ENCODE measurements at places on chromosomes 3 and 15. TPM values are rescaled to one million over a fixed set of nuclear protein-coding genes. Genes with fewer than 3 reads are reported as not detected.
A peak's percentile ranks its signal among the peaks of the same experiment; 100 is the strongest.

Gene NR1I2
- not detected for polyA plus RNA-seq

Gene CPN2
- not detected for polyA plus RNA-seq

Gene DCLK3
- polyA plus RNA-seq, result 0.42 TPM

Gene ALDH1A2
- polyA plus RNA-seq, result 1.9 TPM

DNA sequence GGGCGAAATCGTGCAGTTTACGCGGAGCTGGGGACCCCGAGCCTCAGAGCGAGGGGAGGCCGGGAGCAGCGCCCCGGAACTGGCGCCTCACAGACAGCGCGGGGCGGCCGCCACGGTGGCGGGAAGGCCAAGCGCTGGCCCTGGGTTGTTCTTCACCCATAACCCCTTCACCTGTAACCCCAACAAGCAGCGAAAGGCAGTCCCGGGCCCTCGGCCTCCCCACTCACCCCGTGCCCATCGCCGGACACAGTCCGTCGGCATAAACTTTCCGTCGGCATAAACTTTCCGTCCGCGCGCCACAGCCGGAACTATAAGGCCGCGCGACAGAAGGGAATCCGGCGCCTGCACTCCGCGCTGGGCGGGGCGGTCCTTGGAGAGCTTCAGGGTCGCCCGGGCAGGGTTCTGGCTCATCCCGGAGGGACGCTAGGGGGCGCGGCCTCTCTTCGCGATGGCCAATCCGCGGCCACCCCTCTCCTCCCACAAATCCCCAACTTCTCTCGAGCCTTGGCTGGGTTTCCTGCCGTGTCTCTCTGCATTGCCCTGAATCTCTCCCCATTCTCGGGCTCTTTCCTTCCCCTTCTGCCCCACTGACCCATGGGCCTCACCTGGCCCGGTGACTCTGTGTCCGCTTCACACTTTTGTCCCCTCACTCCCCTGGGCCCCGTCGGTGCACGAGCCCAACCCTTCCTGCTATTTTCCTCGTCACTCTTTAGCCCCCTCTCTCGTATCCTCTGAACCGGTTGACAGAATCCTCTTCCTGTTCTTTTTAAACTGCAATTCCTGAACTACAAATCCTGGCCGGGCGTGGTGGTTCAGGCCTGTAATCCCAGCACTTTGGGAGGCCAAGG, at the start of gene INTS14:
TSS of gene INTS14 (minus strand) at position 261 of the 848 bp plus-strand sequence. CDS start 3,751 bp downstream, outside the sequence.
- DNase-seq, result peak; percentile 99
- H3K27me3 ChIP-seq, result no peaks in the 10 kb centered on the region
- peaks cover 17% of the 10 kb centered on the region for H3K4me1 ChIP-seq

- H3K36me3 ChIP-seq, result no peaks in the 10 kb centered on the region
- peaks cover 32% of the 10 kb centered on the region for H3K4me1 ChIP-seq
- H3K4me3 ChIP-seq, result peak overlapping the region; percentile 76
- peak; percentile 50 for DNase-seq
- peak overlapping the region; percentile 98 for H3K27ac ChIP-seq
- H3K27me3 ChIP-seq, result no peaks in the 10 kb centered on the region
Measured at GRCh38 chr3:11643201-11643603, 513 bp downstream of the VGLL4 start.

DNA sequence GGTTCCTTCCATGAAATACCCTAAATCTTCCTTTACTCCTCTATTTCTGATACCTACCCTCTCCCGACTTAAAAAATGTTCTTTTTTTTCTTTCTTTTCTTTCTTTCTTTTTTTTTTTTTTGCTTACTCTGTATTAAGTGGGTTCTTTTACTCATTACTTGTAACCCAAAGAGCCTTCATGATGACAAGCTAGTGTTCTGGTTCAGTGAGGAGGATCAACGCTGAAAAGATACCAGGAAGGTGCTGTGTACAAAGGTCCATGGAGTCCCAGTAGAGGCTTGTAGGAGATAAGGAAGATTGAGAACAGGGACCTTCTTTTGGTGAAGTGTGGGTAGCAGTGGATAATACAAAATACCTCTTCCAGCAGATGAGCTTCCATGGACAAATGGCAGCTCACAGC, 63.8 kb upstream of the SLC2A2 start:
- DNase-seq, result no peak
- H3K27me3 ChIP-seq, result no peaks in the 10 kb centered on the region
- H3K27ac ChIP-seq, result no peak overlapping the region
- no peaks in the 10 kb centered on the region for H3K4me1 ChIP-seq
- H3K36me3 ChIP-seq, result peaks cover 20% of the 10 kb centered on the region
- no peak overlapping the region for H3K4me3 ChIP-seq

DNA sequence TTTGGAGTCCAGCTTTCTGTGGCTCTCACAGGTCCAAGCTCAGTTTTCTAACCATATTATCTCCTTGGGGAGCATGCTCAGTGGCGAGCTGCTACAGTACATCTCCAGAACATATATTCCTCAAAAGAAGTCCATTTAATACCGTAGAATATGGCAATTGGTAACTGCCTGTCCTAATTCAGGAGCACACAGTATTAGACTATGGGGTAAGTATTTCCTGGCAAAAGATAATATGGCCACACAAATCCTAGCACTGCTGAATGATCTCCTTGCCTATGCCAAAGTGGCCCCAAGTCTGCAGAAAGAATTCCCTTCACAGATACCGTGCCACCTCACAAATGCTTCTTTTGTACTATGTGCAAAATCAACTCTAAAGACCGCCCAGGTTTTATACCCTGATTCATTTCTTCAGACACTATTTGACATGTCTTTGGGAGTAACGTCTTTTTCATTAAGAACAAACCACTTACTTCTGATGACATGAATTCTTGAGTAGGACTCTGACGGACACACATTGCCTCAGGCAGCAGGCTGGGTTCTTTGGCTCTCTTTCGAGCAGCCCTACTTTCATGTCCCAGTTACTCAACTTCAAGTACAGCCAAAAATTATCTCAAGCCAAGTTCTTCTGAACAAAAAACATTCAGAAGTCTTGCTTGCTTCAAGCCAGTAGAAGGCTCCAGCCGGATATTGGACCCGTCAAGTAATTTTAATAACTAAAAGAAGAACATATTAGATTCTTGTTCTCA, 368.3 kb upstream of the DCBLD2 start:
- H3K27me3 ChIP-seq, result no peaks in the 10 kb centered on the region
- no peak overlapping the region for H3K4me3 ChIP-seq

GRCh38 chr3:12810961-12811360, 14.5 kb downstream of the CAND2 start:
- no peak for DNase-seq
- peaks cover 29% of the 10 kb centered on the region for H3K4me1 ChIP-seq
- H3K4me3 ChIP-seq, result no peak overlapping the region
- H3K36me3 ChIP-seq, result peaks cover 3% of the 10 kb centered on the region

DNA sequence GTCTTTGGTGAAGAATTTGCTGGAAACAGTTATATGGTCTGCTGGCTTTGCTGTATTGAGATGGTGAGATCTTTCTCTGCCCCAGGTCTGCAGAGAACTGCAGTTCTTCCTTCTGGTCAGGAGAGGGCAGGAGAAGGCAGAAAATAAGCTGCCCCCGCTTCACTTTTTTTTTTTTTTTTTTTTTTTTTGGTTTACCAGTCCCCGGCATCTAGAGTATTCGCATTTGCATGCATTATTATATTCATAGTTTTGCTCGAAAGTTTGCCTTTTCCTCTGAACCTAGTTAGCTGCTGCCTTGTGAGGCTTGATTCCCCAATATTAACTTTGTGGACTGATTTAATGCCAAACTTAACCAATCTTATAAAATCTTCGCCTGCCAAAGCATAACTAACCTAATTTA, 10.6 kb upstream of the PARL start:
- H3K27ac ChIP-seq, result no peak overlapping the region
- no peaks in the 10 kb centered on the region for H3K27me3 ChIP-seq
- no peak overlapping the region for H3K4me3 ChIP-seq
- DNase-seq, result no peak

DNA sequence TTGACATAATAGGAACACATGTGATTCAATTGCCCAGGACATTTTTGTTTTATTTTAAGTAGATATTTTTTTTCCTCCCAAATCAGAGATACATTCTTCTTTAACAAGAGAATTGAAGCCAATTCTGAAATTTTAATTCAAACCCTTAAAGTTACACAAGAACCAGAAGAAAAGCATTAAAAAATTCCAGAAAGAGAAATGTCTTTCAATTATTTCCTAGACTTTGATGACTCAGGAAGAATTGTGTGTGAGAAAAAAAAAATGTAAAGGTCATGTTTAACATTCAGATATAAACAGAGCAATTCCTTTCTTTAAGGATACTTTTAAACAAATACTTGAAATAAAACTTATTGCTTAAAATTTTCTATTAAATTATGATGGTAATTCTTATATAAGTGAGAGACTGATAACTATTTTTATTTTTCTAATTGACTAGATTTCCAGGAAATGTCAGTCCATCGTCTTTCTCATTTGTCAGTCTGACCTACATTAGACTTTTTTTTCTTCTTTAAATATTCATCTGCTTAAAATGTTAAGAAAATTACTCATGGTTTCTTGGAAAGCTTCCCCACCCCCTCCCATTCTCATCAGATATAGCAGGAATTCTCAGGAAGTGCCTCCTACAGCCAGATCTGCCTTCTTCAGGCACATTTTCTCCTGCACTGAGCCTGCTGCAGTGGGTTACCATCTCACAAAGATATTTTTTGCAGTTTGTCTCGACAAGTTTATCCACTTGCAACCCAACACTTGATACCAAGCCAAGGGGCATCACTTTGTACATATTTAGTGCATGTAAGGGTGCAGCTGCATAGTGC, 261.8 kb upstream of the CBLB start:
- no peaks in the 10 kb centered on the region for H3K36me3 ChIP-seq
- no peak for DNase-seq
- H3K27ac ChIP-seq, result no peak overlapping the region
- no peaks in the 10 kb centered on the region for H3K27me3 ChIP-seq
- no peak overlapping the region for H3K4me3 ChIP-seq
- no peaks in the 10 kb centered on the region for H3K4me1 ChIP-seq

- no peak for DNase-seq
- H3K36me3 ChIP-seq, result no peaks in the 10 kb centered on the region
Measured at GRCh38 chr15:49712846-49713450, 92.1 kb downstream of the DTWD1 start.

DNA sequence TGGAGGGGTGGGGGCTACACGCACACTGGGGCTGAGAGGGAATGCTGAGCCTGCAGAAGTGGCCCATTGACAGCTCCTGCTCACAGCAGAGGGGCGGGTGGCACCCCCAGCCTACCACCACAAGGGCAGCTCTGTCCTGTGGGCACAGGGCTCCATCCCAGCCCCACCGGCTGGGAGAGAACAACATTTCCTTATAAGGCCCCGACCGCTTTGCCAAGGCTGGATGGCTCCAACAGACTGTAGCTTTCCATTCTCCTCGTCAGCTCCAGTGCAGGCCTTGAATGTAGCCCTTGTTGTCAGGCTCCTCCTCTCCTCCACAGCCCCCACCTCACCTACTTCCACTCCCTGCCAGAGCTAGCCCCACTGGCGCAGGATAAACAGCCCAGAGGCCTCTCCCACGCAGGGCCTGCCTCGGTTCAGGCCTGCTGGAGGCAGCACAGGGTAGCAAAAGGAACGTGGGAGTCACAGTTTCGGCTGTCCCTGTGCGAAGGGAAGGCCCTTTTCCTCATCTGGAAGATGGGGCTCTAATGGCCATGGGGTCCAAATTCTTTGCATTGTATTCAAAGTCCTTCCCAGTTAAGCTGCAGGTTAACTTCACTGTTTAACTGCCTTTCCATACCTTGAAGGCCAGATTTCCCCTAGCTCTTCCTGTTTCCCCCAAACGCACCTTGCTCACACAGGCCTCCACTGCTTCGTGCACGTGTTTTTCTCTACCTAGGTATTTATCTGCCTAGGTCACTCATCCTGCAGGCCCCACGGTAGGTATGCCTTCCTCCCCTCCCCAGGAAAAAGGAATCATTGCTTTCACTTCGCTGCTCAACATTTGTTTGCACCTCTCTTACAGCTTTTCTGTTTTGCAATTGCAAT, 101.6 kb upstream of the LPP start:
- no peaks in the 10 kb centered on the region for H3K36me3 ChIP-seq
- peaks cover 19% of the 10 kb centered on the region for H3K4me1 ChIP-seq
- no peak overlapping the region for H3K4me3 ChIP-seq
- H3K27me3 ChIP-seq, result no peaks in the 10 kb centered on the region

DNA sequence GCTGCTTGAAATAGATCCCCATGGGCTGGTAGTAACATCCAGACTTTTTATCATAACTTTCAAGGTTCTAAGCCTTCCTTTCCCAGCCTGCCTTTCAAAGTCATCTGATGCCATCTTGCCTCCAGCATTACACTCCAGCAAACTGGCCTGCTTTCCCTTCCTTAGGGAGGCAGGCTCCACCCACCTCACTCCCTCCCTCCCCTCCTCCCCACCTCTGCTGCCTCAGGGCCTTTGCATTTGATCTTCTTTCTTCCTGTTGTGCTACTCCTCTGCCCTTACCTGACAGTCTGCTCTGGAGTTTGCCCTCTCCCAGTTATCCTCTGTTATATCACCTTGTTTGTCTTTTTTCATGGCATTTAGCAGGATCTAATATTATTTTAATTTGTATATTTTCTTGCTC, 319.5 kb downstream of the KCNH8 start:
- DNase-seq, result no peak
- H3K36me3 ChIP-seq, result no peaks in the 10 kb centered on the region
- no peak overlapping the region for H3K27ac ChIP-seq
- H3K4me1 ChIP-seq, result no peaks in the 10 kb centered on the region
- no peak overlapping the region for H3K4me3 ChIP-seq

DNA sequence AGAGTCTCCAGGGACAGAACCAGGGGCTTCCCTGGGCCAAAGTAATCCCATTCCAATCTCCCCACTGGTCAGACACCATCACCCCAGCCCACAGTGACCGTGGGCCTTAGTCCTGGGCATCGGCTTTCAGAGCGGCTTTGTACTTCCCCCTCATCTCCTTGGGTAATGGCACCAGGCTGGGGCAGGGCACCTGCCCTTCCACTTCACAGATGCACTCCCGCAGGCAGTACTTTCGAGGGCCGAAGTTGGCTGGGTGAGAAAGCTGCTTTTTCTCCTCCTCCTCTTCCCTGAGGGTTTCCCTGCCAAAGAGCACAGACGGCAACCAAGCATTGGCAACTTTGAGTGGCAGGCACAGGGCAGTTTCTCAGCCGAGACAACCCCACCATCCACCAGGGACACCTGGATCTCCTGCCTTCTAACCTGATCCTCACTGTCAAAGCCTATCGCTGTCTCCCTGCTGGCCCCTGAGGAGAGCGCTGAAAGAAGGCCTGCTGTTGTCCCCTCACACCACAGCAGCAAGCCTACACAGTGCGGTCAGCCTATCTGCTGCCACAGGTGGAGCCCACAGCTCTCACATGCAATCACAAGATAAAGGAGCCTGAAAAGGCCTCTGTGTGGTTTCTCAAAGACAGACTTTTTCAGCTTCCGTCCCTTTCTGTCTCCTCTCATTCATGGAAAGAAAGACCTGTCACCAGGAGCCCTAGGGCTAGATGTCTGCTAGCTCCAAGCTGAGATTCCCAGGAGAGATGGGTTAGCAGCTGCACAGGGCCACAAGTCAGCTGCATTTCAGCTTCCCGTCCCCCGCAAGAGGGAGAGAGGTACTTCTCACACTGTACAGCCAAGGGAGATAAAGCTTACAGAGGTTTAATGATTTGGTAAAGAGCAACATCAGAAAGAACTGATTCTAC, 12.5 kb downstream of the MRPS25 start:
- H3K4me3 ChIP-seq, result no peak overlapping the region
- no peak for DNase-seq
- no peak overlapping the region for H3K27ac ChIP-seq
- peaks cover 80% of the 10 kb centered on the region for H3K36me3 ChIP-seq

GRCh38 chr15:78103406-78104118, 11.2 kb downstream of the SH2D7 start:
- no peak overlapping the region for H3K4me3 ChIP-seq
- no peaks in the 10 kb centered on the region for H3K27me3 ChIP-seq
- H3K36me3 ChIP-seq, result no peaks in the 10 kb centered on the region
- no peak for DNase-seq
- H3K4me1 ChIP-seq, result no peaks in the 10 kb centered on the region
- no peak overlapping the region for H3K27ac ChIP-seq

- H3K36me3 ChIP-seq, result no peaks in the 10 kb centered on the region
- H3K4me3 ChIP-seq, result no peak overlapping the region
- no peaks in the 10 kb centered on the region for H3K4me1 ChIP-seq
- DNase-seq, result no peak
- H3K27ac ChIP-seq, result no peak overlapping the region
Measured at GRCh38 chr3:161014843-161015749, 90.1 kb downstream of the B3GALNT1 start.
